ENCODE measurements at places on chromosomes 6 and 20.
A peak's percentile ranks its signal among the peaks of the same experiment; 100 is the strongest.

DNA sequence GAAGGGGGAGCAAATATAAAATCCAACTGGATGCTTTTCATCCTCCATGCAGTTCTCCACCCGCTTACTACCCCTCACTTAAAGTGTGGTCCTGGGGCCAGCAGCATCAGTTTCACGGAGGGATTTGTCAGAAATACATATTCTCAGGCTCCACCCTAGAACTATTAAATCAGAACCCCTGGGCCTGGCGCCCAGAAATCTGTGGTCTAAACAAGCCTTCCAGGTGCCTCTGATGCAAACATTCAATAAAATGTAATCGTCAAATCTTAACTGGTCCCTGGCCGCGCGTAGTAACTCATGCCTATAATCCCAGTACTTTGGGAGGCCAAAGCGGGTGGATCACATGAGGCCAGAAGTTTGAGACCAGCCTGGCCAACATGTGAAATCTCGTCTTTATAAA is 47.7 kb downstream of the ATXN1 start:
- DNase-seq: no peak

DNA sequence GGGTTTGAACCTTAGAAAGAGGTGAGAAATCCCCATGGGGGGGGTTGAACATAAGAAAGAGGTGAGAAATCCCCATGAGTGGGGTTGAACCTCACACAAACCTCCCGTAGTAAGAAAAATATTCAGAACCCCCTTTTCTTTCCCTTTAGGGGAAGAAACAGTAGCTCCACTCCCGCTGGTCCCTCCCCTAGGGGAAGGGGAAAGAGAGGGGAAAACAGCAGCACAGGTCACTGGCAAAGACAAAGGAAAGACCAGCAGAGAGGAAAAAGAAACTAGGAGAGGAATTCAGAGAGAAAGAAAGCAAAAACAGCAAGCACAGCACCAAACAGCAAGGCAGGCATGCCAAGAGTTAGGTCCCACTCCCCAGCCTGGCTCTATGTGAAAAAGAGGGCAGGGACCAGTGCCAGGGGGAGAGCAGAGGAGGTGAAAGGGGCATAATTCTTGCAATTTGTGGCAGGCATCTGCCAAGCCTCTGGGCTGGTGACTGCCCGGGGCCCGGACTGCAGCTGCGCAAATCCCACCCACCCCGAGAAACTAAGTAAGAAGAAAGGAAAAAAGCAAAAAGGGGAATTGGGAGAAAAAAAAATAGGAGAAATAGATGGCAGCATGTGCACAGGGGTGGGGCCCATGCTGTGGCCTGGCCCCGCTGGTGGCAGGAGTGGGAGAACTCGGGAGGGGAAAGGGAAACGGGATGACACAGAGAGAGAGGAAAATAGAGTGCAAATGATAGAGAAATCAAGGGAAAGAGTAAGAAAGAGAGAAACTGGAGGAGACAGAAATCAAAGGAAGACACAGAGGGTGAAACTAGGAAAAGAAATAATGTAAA is 15.1 kb upstream of the GOPC start:
- DNase-seq: no peak

DNA sequence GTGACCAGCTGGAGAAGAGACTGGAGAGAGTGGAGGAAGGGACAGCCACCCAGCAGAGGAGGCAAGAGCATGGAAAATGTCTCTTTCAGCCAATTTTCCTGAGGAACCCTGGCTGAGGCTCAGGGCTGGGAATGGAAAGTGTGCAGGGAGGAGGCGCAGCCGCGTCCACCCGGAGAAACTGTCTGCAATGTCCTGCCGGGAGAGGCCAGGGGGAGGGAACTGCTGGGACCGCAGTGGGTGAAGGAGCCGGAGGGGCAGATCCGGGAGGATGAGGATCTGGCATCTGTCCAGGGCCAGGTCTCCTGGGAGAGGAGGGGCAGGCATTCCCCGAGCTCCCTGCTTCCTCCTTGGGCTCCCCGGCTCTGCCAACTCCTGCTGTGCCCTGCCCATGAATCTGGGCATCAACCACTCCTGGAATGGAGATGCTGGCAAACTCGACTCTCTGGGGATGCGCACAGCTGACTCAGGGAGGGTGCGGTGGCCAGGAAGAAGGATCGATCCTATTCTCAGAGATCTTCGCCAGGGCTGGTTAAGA is 17.4 kb upstream of the HM13 start:
- DNase-seq: no peak

- peak; percentile 72 for DNase-seq
Observed at GRCh38 chr20:50729901-50730764, 1.2 kb upstream of the PARD6B start.

DNA sequence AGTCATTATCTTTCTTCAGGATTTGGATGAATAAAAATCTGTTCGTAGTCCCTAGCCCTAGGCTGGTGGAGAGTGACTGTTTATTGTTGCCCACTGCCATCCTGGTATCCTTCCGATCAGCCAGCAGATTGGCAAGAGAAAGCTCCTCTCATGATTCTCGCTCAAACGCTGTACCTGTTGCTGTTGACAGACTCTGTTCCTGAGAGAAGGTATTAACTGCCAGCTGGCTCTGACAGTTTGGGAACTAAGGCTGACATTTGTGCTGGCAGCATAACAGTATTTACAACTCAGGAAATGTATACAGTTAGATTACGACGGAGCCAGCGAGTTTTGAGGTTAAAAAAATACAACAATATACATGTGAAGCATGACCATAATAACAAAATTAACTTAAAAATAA is 674.5 kb downstream of the PRKN start:
- peak; percentile 14 for DNase-seq

DNA sequence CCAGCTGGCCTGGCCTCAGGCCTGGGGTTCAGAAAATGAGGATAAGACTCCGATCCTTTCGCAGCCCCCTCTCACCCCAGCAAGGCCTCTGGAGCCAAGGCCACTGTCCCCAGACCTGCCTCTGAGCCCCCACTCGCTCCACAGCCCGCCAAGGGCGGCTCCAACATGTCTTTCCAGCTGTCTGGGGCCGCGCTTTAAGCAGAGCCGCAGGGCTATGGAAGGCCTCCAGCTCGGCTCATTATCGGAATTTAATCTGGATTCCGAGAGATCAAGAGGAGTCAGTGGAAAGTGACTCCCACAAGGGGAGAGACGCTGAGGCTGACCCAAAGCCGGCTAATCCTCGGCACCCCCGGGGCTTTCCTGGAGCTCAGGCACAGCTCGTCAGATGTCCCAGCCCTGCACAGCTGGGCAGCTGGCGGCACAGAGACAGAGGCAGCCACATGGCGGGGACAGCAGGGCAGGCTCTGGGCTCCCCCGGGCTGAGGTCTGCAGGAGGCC is 41.8 kb downstream of the BMP7 start:
- DNase-seq: peak; percentile 72

DNA sequence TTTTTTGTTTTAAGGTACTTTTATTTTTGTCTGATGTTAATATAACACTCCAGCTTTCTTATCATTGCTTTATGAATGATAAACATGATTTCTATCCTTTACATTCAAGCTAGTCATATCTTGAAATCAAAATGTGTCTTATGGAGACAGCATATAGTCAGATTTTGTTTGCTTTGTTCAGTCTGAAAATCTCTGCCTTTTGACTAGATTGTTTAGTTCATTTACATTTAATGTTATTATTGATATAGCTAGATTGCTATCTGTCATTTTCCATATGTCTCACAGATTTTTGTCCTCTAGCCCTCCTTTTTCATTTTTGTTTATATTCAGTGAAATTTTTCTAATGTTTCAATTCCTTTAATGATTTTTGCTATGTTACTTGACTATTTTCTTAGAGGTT is 332.8 kb downstream of the SMOC2 start:
- no peak for DNase-seq

- no peak for DNase-seq
Observed at GRCh38 chr6:27986928-27987725, 30.1 kb downstream of the OR2B6 start.

DNA sequence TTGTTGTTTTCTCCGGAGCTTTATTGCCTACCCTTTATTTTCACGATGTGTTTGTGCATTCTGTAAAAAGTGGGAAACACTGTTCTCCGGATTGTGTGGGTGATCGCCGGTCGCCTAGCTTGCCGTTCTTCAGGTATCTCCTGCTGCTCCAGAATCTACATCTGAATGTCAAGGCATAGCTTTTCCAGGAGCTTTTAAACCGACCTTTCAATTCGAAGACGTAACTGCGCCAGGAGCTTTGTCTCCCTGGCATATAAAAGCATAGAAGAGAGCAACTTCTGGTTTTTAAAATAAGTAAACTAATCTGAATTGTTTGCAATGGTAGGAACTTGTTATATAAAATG is 96.0 kb downstream of the HFE start:
- DNase-seq: no peak

DNA sequence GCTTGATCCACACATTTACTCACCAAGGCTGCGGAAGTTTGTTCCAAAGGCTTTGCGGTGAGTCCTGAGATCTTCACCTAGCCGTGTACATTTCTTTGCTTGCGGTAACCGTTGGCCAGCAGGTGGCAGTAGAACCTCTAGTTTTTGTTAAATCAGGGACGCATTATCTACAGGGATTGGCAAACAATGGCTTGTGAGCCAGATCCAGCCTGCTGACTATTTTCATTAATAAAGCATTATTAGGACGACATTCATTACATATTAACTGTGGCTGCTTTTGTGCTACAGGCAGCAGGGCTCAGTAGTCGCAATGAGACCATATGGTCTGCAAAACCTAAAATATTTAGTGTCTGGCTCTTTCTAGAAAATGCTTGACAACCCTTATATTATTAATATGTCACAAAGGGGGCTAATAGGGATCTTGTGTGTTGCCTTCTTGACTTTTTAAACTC is 174.1 kb downstream of the DOK5 start:
- DNase-seq: peak; percentile 92

DNA sequence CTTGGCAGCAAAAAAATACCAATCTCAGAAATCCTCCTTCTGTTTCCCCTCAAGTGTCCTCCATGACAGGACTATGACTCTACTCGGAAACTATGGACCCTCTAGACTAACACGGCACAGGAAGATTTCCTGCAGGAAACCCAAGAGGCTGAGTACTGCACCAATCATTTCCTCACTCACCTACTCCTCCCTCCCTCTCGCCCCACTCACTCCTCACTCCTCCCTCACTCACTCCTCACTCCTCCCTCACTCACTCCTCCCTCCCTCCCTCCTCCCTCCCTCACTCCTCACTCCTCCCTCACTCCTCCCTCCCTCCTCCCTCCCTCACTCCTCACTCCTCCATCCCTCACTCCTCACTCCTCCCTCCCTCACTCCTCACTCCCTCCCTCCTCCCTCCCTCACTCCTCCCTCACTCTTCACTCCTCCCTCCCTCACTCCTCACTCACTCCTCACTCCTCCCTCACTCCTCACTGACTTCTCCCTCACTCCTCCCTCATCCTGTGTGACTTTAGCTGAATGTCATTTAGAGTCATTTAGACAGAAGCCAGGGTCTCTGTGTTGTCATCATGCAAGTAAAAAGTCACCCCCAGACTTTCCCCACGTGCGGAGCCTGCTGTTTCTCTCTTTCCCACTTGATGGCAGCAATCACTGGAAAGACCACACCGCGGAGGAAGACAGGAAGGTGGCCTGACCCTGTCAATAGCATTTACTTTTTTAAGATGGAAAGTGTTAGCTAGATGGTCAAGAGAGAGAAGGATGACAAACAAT is 226.8 kb upstream of the PDE10A start:
- no peak for DNase-seq

GRCh38 chr20:20009784-20010253 is 7.3 kb upstream of the NAA20 start:
- no peak for DNase-seq

GRCh38 chr6:157584036-157584435 is 203.0 kb downstream of the ZDHHC14 start:
- no peak for DNase-seq

GRCh38 chr6:107563694-107564588 is 74.0 kb downstream of the SOBP start:
- peak; percentile 30 for DNase-seq
